Aorta (tissue), 5 donors: ENCODE measurements at places on chromosomes 3 and 15. TPM values are rescaled to one million over a fixed set of nuclear protein-coding genes. Genes with fewer than 3 reads are reported as not detected.

LYZL4 gene
- not detected for polyA plus RNA-seq

AMT gene
- polyA plus RNA-seq, result 12.6 TPM

ZNF620 gene
- polyA plus RNA-seq, result 12.3 TPM

ABHD17C gene
- 9.6 TPM for polyA plus RNA-seq

CCDC191 gene
- 3.1 TPM for polyA plus RNA-seq

GREM1 gene
- 0.08 TPM for polyA plus RNA-seq

GP5 gene
- polyA plus RNA-seq, result 0.15 TPM

GRCh38 chr15:80461356-80462095 lies 57.3 kb downstream of the ARNT2 start:
- H3K27me3 ChIP-seq, result no peaks in the 10 kb centered on the region
- no peak for DNase-seq
- H3K4me1 ChIP-seq, result no peaks in the 10 kb centered on the region
- H3K4me3 ChIP-seq, result no peak overlapping the region
- no peak overlapping the region for H3K27ac ChIP-seq

DNA sequence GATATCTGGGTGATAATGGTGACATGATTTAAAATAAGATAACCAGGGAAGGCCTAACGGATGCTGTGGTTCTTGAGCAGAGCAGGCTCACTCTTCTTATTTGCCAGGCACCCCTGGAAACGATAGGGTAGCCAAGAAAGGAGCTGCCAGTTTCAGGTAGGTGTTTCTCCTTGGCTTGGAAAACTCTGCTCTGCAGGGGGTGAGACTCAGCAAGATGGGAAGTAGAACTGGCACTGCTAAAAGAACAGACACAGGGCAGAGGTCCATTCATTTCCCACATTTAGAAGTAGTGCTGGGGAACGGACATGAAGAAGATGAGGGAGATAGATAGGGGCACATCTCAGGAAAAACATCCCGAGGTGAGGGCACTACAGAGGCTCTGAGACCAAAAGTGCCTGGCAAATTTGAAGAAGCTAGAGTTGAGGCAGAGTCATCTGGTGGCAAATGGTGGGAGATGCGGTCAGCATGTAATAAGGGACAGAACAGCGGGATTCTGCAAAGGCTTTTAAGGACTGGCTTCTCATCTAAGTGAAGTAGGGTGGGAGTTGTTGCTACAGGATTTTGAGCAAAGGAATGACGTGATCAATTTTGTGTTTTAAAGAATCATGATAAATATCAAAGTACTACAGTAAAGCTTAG lies 323.4 kb upstream of the PLSCR5 start:
- no peak overlapping the region for H3K4me3 ChIP-seq
- no peak for DNase-seq
- H3K4me1 ChIP-seq, result no peaks in the 10 kb centered on the region

DNA sequence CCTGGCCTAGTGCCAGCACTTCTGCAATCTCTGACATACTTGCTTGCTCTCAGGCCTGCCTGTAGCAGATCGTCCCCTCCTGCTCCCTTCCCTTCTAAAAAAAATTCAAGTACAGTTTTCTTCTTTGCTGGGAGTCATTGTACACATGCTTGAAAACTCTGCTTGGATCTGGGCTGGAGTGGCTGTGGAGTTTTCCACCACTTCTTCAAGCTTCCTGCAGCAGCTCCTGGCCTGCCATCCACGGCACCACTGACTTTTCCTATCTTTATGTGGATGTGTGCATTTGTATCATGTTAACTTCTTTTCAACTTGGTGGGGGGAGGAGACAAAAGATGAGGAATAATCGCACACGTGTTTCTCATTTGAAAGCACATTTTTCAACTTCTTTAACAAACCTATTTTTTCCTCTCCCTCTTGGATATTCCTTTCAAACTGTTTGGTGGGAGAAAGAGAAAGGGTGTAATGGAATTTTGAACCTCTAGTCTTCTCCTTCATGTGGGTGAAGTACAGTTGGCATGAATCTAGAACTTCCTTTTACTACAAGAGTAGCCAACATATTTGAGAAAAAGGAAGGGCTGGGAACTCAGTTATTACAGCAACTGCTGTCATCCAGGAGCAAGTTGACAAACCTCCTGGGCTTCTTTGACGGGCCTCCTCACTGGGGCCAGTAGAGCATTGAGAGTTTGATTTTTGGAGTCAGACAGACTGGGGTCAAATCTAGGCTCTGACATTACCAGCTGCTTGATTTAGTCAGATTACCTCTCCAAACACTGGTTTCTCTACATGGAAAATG lies 61.2 kb upstream of the LRTM1 start:
- H3K27me3 ChIP-seq, result no peaks in the 10 kb centered on the region
- DNase-seq, result no peak
- no peaks in the 10 kb centered on the region for H3K36me3 ChIP-seq

GRCh38 chr3:171806200-171807128 lies 3.8 kb downstream of the PLD1 start:
- no peak overlapping the region for H3K27ac ChIP-seq
- H3K4me3 ChIP-seq, result no peak overlapping the region
- no peak for DNase-seq
- no peaks in the 10 kb centered on the region for H3K36me3 ChIP-seq

DNA sequence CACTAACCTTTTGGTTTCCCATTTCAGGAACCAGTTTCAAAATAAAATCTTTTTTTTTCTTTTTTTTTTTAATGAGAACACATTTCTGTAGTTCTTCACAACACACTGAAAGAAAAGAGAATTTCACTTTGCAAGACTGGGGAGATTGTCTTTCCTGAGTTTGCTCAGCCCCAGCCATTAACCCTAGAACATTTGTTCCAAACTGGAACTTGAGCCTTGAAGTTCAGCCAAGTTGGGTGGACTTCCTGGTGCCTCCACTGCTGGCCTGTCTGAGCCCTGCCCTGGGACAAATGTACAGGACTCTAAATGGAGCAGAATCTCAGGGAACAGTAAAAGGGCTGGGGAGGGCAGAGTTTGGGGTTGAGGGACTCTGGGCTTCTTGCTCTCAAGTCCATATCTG lies 196.4 kb upstream of the LPP start:
- H3K36me3 ChIP-seq, result no peaks in the 10 kb centered on the region
- H3K4me1 ChIP-seq, result no peaks in the 10 kb centered on the region
- H3K27ac ChIP-seq, result no peak overlapping the region
- no peak for DNase-seq
- no peaks in the 10 kb centered on the region for H3K27me3 ChIP-seq

DNA sequence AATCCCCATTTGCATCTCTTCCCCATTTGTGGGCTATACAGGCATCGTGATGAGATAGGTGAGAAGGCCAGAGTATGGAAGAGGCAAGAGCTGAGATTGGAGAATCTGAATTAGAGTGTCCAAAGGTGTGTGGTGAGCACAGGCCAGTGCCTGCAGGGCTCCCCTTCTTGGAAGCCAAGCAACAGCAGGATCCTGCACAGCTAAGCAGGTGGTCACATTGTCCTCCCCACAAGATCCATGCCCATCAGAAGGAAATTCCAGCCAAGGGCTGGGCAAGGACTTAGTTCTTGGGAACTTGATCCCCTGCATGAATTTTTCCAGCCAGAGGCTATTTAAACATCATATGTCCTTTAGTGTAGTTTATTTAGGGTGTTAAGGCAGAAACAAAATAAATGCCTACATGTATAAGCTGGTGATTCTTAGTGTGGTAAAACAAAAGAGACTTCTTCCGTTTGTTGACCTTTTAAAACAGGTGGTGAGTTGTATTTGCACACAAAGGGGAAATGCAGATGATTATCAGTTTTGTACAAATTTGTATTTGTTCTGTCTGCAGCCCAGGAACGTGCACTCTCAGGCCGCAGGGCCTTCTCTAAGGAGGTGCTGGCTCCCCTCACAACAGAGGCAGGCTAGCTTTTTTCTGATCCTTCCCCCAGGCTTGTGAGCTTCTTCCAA lies 110.2 kb downstream of the PLCL2 start:
- no peaks in the 10 kb centered on the region for H3K4me1 ChIP-seq
- no peak overlapping the region for H3K4me3 ChIP-seq
- no peak overlapping the region for H3K27ac ChIP-seq
- H3K36me3 ChIP-seq, result no peaks in the 10 kb centered on the region
- DNase-seq, result no peak

- no peaks in the 10 kb centered on the region for H3K36me3 ChIP-seq
- H3K27me3 ChIP-seq, result no peaks in the 10 kb centered on the region
- DNase-seq, result no peak
- no peak overlapping the region for H3K4me3 ChIP-seq
- H3K27ac ChIP-seq, result no peak overlapping the region
Observed at GRCh38 chr3:27319304-27319703, 49.9 kb downstream of the NEK10 start.

- DNase-seq, result no peak
- no peaks in the 10 kb centered on the region for H3K36me3 ChIP-seq
- no peaks in the 10 kb centered on the region for H3K4me1 ChIP-seq
Observed at GRCh38 chr3:63521657-63522056, 130.8 kb upstream of the SNTN start.

DNA sequence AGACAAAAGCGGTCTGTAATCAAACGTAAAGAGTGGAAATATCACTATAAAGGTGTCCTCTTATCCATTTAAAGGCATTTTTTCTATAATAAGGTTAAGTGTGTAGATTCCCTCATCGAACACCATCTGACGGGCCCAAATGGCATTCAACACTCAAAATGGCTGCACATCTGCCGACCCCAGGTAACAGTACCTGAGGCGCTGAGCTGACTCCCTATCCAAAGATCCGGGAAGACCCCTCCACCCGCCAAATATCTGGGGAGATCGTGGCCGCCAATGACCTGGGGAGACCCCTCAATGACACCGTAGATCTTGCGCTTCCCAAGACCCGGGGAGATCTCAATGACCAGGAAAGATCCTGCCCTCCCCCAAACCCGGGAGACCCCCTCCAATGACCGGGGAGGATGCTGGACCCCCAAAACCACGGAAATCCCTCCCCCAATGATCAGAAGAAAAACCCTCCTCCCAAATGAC lies 476 bp downstream of the IP6K2 start:
- H3K4me1 ChIP-seq, result no peaks in the 10 kb centered on the region
- H3K27me3 ChIP-seq, result no peaks in the 10 kb centered on the region
- no peak for DNase-seq
- no peaks in the 10 kb centered on the region for H3K36me3 ChIP-seq
- H3K27ac ChIP-seq, result no peak overlapping the region
- peak overlapping the region; percentile 62 for H3K4me3 ChIP-seq

DNA sequence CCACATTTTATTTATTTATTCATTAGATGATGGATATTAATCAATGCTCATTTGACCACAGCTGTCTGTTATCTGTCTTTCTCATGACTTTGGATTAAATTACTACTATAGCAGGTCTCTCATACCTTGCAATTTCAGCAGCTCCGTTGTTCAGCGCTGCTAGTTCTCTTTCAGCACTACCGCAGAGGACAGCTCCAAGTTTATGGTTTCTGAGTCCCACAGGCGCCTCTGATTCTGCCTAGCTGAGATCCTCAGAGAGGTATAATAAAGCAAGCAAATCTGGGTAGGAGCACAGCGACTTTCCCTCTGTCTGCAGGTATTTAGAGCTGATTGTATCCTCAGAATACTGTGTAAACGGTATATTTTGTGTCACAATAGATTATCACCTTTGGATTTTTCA lies 204.9 kb downstream of the CNTN4 start:
- H3K4me3 ChIP-seq, result no peak overlapping the region
- DNase-seq, result no peak
- no peaks in the 10 kb centered on the region for H3K27me3 ChIP-seq
- H3K27ac ChIP-seq, result no peak overlapping the region
- H3K4me1 ChIP-seq, result no peaks in the 10 kb centered on the region

DNA sequence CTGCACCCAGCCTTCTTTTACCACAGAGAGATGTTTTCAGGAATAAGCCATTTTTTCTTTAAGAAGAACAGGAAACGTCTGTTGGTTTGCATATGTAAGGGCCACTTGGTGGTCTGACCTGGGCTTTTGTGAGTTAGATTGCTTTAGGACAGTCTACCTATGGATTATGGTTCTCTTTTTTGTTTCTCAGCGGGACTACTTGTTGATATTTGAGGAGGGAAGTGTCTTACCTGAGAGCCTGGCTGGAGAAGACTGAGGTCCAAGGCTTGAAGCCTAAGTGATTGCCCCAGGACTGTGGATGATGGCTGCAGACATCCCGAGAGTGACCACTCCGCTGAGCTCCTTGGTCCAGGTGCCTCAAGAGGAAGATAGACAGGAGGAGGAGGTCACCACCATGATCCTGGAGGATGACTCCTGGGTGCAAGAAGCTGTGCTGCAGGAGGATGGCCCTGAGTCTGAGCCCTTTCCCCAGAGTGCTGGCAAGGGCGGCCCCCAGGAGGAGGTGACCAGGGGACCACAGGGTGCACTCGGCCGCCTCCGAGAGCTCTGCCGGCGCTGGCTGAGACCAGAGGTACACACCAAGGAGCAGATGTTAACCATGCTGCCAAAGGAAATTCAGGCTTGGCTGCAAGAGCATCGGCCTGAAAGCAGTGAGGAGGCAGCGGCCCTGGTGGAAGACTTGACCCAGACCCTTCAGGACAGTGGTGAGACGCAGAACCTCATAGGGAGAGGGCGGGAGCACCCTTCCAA lies 3.0 kb downstream of the ZSCAN2 start:
- H3K4me1 ChIP-seq, result no peaks in the 10 kb centered on the region
- no peak overlapping the region for H3K27ac ChIP-seq
- H3K36me3 ChIP-seq, result no peaks in the 10 kb centered on the region
- DNase-seq, result no peak
- H3K4me3 ChIP-seq, result no peak overlapping the region
- no peaks in the 10 kb centered on the region for H3K27me3 ChIP-seq

GRCh38 chr3:191263365-191263764 lies 64.3 kb downstream of the OSTN start:
- H3K27me3 ChIP-seq, result no peaks in the 10 kb centered on the region
- H3K36me3 ChIP-seq, result no peaks in the 10 kb centered on the region
- H3K4me3 ChIP-seq, result no peak overlapping the region
- DNase-seq, result no peak
- H3K4me1 ChIP-seq, result no peaks in the 10 kb centered on the region

DNA sequence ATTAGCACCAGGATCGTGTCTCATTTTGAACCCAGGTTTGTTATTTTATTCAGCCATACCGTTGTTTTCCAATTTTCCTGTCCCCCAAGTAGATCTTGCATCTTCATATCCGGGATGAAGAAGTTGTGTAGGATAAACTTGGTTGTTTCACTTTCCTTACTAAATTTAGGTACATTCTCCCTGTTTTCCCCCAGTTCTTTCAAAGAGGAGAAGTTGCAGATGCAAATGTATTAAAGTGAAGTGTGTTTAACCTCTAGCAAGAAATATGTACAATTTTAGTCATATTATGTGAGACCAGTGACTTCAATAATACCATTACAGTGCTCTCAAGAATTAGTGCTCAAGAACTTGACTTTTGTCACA lies 1.3 kb downstream of the ATXN7 start:
- no peak overlapping the region for H3K27ac ChIP-seq
- peak overlapping the region; percentile 92 for H3K4me3 ChIP-seq
- no peaks in the 10 kb centered on the region for H3K36me3 ChIP-seq
- no peak for DNase-seq
- no peaks in the 10 kb centered on the region for H3K4me1 ChIP-seq

GRCh38 chr3:153233986-153234385 lies 72.0 kb downstream of the RAP2B start:
- no peak overlapping the region for H3K4me3 ChIP-seq
- H3K36me3 ChIP-seq, result no peaks in the 10 kb centered on the region
- no peak for DNase-seq
- no peaks in the 10 kb centered on the region for H3K4me1 ChIP-seq
- H3K27ac ChIP-seq, result no peak overlapping the region
